Stimulated activated CD4-positive, alpha-beta T cell treated with anti-CD3 and anti-CD28 coated beads, Interleukin-12 subunit alpha, Interleukin-12 subunit beta, amount 100 ng/mL, for 24 hours (primary cell): ENCODE measurements at places on chromosomes 4 and X.

- no peak for DNase-seq
Observed at GRCh38 chr4:95580226-95580625, 31.5 kb upstream of the UNC5C start.

DNA sequence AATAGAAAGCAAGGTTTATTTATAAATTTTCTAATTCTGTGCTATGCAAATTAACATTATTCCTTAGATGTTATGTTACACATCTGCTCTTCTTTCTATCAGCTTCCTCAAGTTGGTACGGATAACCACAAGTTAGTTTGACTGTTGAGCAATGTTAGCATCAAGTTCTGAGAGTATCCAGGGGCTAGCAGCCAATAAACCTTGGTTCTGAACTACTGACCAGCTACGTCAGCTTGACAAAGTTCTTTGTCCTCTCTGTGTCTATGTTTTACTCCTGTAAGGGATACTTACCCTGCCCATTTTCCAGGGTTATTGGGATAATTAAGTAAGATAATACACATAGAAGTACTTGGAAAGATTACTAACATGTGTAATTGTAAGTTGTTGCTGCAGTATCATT lies 8.1 kb upstream of the TEX13A start:
- DNase-seq = no peak

DNA sequence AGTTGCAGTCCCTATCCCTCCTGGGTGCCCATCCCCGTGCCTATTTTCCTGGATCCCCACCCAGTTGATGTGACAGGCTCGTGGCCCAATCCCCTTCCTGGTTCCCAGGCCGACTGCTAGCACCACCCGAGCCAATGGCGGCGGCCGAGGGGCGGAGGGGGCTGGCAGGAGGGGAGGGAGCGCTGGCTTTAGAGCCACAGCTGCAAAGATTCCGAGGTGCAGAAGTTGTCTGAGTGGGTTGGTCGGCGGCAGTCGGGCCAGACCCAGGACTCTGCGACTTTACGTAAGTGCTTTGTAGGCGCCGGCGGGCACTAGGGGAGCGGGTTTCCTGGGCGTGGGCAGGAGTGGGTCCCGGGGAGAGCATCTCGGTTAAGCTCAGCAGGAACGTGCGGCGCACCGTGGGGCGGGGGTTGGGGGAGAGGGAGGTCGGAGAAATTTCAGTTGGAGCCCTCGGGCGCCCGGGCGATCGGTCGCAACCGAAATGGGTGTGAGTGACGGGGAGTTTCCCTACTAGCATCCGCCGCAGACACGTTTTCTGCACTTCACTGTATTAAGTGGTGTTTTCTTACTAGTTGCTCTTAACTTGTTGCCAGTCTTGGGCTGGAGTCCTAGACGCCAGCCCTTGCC lies at the start of gene PLS3:
Gene PLS3, plus strand, starts transcription at position 197 of the 627 bp plus-strand sequence. CDS start 49,077 bp downstream, outside the sequence.
- no peak for DNase-seq

GRCh38 chrX:56228914-56229313 lies 3.2 kb upstream of the KLF8 start:
- no peak for DNase-seq

- no peak for DNase-seq
Observed at GRCh38 chrX:9340598-9341290, 124.1 kb upstream of the TBL1X start.

GRCh38 chrX:110123331-110123782 lies 120.4 kb downstream of the TMEM164 start:
- DNase-seq = no peak

DNA sequence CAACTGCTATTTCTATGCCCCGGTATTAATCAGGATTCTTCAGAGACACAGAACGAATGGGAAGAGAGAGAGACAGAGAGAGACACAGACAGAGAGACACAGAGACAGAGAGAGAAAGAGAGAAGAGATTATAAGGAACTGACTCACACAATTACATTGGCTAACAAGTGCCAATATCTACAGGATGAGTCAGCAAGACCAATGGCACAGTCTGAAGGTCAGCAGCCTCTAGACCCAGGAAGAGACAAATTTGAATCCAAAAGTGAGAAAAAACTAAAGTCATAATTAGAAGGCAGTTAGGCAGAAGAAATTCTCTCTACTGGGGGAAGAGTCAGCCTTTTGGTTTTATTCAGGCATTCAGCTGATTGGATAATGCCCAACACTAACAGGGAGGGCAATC lies 187.3 kb downstream of the MAB21L2 start:
- DNase-seq = no peak

DNA sequence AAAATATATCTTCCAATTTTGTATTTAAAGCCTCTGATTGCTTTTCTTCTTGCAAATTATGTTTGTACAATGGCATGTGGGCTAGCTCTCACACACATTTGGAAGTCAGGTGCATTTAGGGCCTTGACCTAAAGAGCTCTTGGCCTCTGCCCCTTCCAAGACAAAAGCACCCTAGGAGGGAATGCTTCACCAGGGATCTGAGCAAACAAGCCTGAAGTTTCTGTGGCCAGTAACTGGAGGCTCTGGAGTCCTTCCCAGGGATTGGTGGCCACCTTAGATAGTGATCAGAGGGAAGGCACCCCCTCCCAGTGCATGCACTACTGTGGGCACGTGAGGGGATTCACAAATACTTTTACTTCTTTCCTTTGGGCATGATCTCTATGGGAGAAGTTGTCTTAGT lies 60.3 kb upstream of the DIPK2B start:
- DNase-seq = no peak

- no peak for DNase-seq
Observed at GRCh38 chr4:8123389-8123788, 35.2 kb downstream of the ABLIM2 start.

GRCh38 chrX:133250184-133251100 lies 32.3 kb upstream of the TFDP3 start:
- DNase-seq = no peak

GRCh38 chr4:169051761-169052593 lies 41.9 kb upstream of the CBR4 start:
- DNase-seq = no peak

DNA sequence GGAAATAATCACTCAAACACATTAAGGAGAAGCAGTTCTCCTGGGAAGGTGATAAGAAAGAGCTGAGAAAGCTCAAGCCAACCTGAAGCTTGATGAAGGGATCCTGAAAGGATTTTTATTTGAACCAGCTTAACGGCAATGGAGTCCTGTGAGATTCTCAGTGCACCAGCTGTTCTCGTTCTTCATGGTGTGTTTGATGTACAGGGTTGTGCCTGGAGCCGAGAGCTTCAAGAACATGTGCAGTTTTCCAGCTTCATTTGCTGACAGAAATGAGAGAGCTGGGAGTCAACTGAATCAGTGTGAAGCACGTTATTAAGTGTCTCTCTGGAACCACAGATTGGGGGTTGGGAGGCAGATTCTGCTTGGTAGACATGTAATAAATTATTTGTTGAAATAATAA lies 115.7 kb downstream of the ANKRD50 start:
- no peak for DNase-seq

DNA sequence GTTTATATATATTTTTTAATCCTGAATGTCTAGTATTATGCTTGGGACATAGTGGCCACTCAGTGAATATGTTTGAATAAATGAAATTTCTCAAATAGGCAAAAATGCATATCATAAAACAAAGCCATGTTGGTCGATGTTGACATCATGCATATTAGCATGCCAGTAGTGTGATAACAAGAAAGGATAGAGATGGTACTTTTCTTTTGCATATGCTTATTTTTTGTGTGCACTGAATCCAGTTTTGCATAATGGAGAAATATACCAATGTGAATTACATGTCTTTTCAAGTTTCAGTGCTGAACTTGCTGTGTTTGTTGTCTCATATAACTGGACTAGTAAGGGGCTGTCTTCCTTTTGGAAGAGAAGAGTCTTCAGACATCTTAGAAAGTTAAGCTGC lies 7.5 kb downstream of the CPE start:
- DNase-seq = no peak

GRCh38 chr4:31595496-31595895 lies 875.3 kb downstream of the PCDH7 start:
- no peak for DNase-seq

- no peak for DNase-seq
Observed at GRCh38 chr4:82256718-82257117, 117.1 kb downstream of the HNRNPD start.

- no peak for DNase-seq
Observed at GRCh38 chr4:67366311-67366861, 178.9 kb downstream of the CENPC start.

DNA sequence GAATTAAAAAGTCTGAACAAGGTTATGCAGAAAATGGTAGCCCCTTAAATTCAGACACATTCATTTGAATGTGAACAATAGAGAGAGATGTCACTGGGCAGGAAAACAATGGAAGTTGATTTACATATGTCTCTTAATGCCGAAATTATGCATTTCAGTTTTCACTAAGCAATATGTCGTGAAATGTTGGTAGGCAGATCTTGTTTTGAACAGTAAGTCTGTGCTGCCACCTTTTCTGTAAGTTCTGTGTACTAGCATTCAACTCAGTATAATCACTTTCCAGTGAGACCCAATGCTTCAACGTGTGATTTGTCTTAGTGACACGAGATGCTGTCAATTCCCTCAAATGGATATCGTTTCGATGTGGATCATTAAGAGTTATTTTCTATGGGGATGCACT lies 222.7 kb upstream of the VCX3A start:
- DNase-seq = no peak

DNA sequence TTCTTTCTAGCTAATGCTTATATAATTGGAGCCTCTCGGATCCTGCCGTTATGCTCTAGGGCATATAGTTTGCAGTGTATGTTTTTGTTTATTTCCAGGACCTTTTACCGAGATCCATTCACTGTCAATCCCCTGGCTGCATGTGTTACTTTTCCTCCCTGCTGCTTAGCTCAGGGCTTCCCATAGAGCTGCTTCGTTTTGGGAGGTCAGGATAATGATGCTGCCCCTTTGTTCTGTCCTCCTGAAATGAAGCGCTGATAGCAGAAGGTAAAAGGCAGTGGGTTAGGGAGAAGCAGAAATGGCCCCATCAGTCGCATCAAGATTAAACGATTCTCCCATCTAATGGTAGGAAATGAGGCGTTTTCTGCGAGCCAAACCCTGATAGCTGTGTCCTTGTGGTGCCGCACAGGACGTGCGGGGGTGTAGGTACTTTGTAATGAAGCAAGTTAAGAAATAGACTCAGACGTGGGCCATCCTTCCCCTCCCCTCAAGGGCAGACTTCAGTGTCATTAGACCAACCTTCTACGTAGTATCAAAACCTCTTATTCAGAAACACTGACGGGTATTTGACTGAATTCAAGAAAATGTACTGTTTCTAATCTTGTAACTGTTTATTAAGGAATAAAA lies 37.3 kb downstream of the AFF2 start:
- DNase-seq = no peak

- no peak for DNase-seq
Observed at GRCh38 chr4:65960751-65961150, 290.5 kb upstream of the EPHA5 start.

- no peak for DNase-seq
Observed at GRCh38 chr4:33060674-33061542, 2340.7 kb downstream of the PCDH7 start.

- no peak for DNase-seq
Observed at GRCh38 chr4:71270901-71271300, 67.9 kb upstream of the SLC4A4 start.

DNA sequence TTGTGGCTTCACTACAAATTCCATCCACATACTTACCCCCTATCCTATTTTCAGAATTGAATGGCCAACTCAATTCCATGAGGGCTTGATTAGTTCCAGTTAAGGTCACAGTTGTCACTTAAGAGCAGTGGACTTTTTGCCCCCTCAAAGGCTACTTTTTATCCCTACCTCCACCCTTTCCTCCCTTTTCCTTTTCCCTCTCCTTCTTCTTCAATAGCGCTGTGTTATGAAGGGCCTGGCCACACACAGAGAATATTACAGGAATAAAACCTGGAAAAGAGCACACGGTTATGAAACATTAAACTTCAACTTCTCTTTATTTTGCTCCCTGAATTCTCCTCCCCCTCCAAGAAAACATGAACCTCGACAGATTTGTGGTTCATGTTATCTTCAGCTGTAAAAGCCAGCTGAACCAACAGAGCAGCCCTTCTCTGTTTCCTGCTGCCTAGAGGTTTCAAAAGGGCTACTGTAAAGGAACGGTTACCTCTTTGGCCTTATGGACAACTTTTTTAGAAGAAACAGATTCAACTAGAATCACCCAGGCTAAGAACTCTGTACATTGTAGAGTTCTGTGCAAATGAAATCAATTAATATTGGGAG lies 87.0 kb upstream of the RPL34 start:
- no peak for DNase-seq

DNA sequence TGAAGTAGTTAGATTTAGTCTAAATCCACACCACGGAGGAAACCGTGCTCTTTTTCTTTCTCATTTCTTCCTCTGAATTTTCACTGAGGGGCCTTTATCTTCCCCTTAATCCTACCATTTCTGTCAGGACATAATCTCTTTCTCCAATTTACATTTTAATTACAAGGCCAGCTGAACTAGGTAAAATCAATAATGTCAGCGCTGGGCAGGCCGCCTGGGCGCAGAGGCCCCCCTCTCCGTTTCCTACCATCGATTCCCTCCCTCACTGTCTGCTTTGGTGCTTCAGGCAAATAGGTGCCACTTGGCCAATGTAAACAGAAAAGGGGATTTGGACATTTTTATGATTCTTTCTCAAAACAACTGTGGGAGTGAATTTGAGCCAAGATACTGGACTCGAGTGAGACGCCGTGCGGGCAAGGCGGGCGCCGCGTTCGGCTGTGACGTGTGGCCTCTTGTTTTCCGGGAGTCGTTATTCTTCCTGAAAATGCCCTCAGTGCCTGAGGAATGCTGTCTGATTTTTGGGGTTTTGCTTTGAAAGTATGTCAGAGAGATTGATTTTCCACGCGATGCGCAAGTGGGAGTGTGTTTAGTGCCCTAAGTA lies 22.6 kb downstream of the UVSSA start:
- DNase-seq = no peak

DNA sequence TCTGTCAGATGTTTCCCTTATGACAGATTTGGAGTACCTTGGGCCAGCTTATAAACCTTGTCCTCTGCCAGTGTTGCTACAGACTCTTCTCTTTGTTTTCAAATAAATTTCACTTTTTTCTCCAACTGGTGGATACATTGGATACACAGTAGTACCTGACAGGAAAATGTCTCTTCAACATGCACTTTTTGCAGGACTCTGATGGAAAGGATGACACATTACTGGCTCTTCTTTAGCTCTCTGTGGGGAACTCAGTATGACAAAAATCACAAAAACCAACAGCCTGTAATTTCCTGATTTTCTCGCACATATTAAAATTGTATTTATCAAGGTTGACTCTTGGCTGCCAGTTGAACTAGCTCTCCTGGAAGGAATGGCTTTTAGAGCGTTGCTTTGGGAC lies 61.3 kb upstream of the GIMD1 start:
- no peak for DNase-seq

DNA sequence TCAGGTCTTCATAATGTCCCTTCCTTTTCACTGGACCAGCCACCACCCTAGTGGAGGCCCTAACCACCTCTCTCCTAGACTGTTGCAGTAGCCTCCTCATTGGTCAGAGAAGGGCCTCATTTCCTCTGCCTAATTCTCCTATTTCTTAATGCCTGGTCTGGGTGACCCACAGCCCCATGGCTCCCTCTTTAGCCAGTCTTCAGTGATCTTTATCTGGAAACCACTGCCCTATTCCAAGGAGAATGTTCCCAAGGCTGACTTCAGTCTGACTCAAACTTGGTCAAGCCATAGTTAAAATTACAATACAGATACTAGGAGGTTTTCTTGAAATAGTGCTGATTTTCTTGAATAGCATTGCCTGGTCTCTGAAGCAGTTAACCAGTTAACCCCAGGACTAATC lies 53.6 kb upstream of the PRPS1 start:
- DNase-seq = no peak
